ENCODE measurements at places on chromosomes 6 and 20.

DNA sequence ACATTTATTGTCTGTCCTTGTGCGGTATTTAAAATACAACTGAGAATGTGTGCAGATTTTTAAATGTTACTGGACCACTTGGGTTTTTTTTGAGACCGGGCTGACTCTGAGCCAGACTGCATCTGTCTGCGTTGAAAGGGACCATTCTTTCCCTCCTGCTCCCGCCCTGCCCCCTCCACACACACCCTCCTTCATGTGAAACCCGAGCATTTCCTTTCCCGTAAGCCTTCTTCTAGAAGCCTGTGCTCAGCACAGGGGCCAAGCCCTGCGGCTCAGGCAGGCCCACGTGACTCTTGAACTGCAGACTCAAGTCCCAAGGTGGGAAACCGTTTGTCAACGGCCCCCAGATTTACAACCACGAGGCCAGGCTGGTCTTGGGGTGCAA is 82.7 kb upstream of the FOXC1 start:
- DNase-seq, result peak; percentile 20

GRCh38 chr6:27868311-27868710 is 43.9 kb downstream of the OR2B2 start:
- no peak for DNase-seq

DNA sequence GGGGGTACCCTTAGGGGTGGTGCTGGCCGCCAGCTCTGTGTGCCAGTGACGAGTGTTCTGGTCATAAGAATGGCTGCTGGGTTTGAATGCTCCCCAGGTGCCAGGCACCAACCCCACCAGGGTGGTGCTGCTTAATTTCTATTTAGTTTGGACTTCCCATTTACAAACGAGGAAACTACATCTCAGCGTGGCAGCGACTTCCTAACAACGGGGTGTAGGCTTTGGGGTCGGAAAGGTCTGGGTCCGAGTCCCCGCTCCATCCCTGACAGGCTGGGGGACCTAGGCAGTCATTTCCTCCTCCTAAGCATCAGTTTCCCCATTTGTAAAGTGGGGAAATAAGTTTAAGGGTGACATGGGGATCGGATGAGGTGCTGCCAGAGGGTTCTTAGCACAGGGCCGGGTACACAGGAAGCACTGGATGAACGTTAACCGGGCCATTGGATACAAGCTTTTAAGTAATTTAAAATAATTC is 30.3 kb downstream of the CEBPB start:
- no peak for DNase-seq

DNA sequence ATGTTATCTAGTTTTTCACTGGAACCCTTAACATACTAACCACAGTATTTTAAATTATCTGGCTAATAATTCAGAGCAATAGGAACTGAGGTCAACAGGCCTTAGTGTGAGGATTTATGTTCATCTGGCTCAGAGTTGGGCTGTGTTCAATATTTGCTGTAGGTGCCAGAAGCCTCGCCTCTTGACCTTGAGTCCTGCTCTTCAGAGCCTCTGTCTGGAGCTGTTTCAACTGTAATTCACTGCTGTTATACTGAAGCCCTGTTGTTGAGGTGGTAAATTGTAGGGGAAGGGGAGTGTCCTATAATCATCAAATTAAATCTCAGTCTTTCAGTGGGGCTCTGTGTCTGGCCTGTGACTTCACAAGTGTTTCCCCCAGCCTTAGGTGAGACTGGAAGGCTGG is 184.4 kb downstream of the CDH26 start:
- DNase-seq, result no peak

DNA sequence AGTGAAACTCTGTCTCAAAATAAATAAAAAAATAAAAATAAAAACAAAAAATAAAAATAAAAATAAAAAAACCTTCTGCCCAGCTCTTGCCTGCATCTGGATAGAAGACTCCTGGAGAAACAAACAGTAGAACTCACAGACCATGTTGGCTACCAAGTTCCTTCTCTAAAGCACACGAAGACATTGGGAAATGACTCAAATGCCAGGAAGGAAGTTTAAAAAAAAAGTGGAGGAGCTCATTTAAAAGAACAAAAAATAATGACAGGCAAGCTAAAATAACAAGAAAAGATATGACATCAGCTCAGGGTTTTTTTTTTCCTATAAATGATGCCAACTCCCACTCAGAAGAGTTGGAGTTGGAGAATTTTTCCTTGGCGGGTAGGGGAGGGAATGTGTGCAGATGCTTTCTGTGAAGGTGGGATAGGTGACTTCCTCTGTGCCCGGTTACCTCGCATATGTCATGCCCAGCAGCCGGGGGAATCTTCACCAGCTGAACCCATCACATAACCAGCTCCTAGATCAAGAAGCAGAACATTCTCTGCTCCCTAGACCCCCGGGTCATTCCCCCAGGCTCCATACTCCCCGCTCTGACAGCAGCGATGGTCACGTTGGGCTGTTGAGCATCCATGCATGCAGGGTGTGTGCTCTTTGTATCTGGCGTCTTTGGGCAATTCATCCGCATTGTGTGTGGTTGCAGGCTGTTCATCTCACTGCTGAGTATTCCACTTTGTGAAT is 17.3 kb upstream of the CD93 start:
- DNase-seq, result no peak

DNA sequence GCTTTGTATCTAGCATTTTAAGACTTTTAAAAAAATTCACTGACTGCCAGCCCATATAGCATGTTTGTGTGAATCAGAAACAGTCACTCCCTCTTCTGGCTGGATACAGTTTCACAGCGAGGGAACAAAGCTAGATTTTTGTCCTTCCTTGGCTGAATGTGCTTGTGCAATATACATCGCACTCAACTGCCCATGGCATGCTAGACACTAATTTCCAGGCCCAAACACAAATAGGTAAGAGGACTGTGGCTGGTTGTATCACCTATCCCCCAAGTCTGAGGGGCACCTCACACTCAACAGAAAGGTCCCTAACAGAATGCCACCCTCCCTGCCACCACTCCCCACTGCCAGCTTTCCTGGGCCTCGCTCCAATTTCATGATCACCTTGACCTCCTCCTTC is 16.2 kb upstream of the BLCAP start:
- DNase-seq, result no peak

GRCh38 chr6:23940466-23940865 is 185.5 kb upstream of the NRSN1 start:
- no peak for DNase-seq

- DNase-seq, result no peak
Observed at GRCh38 chr20:41014561-41015088, 14.0 kb upstream of the TOP1 start.

DNA sequence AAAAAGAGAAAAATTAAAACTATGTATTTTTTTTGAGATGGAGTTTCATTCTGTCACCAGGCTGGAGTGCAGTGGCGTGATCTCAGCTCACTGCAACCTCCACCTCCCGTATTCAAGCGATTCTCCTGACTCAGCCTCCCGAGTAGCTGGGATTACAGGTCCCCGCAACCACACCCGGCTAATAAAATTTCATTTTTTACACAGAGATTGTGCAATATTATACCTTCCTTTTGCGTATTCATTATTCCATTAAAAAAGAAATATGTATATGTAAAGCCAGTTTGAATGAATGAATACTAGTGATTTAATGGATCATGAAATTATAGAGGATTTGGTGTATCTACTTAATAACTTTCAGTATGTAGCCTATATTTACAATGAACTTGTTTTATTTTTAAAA is 38.2 kb upstream of the CTAGE9 start:
- DNase-seq, result no peak

- no peak for DNase-seq
Observed at GRCh38 chr20:62898093-62898964, 28.0 kb downstream of the DIDO1 start.

DNA sequence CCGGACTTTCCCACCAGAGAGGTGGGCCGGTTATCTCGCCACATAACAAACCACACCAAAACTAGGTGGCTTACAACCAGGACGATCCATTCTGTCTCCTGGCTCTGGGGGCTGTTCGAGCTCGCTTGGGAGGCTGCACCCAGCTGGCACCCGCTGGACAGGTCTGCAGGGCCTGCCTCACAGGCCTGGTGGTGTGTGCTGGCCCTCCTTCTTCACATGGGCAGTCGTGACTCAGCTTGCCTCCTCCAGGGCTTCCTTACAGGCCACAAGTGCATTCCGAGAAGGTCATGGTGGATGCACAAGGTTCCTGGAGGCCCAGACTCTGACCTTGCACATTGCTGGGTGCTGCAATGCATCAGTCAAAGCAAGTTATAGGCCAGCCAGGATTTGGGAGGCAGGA is 34.2 kb downstream of the FOXF2 start:
- no peak for DNase-seq

DNA sequence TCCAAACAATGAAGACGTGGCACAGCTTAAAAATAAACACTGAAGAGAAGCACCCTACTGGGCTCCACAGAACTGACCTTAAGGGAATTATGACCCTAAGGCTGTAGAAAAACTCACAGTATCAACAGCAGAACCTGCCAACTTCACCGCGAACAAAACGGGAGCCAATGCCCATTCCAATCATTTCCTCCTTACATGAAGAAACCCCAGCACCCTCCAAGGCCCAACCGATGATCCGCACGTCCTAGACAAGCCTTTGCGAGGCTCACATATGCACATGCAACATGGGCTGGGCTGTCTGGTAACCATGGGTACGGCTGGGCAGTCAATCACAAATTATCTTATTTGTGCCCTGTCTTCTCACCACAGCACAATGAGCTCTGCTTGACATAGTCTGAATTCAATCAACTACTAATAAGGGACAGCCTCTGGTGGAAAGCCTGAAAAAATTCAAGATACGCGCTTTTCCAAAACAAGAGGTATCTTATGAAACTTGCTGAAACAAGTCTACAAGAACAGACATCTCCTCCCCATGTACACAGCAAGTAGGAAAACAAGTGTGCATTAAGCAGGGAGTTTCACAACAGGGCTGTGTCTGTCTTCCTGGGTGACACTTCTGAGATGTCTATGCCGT is 1.7 kb downstream of the DIDO1 start:
- no peak for DNase-seq

DNA sequence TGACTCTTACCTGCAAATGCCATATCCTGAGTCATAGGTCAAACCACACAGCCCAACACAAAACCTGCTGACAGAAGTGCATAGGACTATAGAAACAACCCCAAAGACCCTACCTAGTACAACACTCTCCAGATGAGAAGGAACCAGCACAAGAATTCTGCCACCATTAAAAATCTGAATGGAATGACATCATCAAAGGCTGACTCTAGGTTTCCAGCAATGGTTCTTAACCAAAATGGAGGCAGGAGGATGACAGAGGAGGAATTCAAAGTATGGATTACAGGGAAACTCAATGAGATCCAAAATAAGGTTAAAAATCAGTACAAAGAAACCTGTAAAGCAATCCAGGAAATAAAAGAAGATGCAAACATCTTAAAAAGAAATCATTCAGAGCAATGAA is 31.2 kb downstream of the OR14J1 start:
- DNase-seq, result no peak

- DNase-seq, result no peak
Observed at GRCh38 chr6:110476046-110476849, at the start of gene SLC22A16. TSS of gene SLC22A16 (minus strand) at chr6:110476613. CDS start at chr6:110476574, 39 bp downstream.

GRCh38 chr20:3887876-3888620 is 1.1 kb upstream of the PANK2 start:
- DNase-seq, result no peak

DNA sequence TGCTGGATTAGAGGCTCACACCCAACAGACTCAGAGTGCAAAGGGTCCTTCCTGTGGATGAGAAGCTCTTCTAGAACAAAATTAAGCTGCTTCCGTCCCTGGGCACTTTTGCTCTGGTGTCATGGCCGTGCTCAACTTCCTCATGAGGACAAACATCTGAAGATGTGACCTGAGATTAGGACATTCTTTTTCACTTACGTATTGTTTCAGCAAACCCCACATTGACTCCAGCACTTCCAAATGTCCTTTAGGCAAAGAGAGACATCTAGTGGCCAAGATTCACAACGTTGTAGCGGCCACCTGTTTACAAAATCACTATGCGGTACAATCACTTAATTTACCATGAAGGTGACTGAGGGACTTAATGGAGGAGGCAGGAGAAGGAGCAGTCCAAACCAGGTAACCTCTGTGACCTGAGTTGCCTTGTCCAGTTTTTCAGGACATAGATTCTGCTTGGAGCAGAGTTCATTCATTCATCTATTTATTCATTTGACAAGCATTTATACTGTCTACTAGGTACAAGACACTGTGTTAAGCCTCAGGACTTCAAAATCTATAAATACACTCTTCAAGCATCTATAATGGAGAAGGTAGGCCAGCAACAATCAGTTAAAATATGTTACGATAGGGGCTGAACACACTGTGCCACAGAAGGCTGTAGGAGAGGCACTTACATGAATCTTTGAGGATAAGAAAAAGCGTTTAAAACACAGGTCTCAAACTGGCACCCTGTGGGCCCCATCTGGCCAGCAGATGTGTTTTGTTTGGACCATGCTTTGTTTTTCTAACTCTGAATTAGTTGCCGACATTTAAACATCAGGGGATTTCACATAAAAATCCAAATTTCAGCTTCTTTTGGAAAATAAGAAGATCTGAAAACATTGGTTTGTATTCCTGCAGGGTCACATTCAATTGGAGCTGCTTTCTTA is 5.6 kb upstream of the ADGRF1 start:
- peak; percentile 2 for DNase-seq

GRCh38 chr6:26299286-26300042 is 65.5 kb upstream of the BTN3A2 start:
- no peak for DNase-seq

GRCh38 chr6:67221226-67221625 is 1413.9 kb upstream of the ADGRB3 start:
- no peak for DNase-seq

DNA sequence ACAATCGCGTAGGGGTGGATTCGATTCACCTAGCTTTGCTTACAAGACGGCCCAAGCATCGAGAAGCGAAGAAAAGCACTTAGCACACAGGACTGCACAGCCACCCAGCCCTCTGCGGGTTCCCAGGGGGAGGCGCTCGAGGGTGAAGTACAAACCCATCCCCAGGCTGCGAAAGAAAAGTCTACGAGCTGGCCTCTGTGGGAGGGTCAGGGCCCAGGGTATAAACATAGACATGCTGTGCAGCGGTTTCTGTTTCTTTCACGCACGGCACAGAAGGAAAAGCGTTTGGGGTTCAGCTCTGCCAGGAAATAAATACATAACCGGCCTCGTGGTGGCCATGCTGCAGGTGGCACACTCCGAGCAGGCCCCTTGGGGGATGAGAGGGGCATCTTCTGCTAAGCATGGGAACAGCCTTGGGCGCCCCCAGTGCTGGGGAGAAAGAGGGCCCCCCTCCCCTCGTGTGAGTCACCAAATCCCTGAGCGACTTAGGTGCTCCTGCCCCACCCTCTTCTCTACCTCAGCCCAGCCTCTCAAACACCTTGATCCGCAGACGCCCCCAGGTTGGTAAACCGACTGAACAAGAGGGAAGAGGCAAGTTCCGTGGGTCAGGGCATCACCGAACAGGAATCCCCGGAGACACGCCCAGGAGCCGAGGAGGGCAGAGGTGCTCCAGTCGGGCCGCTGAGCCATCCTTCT is 91.6 kb upstream of the RIPOR2 start:
- peak; percentile 80 for DNase-seq
